ENCODE measurements at places on chromosomes 5 and 9.

GRCh38 chr5:75202935-75203334, 33.7 kb downstream of the ANKRD31 start:
- DNase-seq = no peak

DNA sequence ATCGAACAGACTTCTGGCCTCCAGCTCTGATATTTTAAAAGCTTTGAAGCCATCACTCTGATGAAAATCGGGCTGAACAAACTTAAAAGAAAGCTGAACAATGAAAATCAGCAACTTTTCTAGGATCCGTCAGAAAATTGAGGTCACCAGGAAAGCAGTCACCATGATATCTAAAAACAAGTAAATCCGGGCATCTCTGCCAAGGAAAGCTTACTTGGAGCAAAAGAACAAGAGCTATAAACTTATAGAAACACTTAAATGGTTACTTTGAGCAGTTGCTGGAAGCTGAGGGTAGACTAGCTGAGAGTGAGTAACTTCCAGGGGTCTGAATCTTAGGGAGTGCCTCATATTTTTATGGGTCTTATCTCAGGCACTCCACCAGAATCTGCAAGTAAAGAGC, 1043.0 kb upstream of the CDH18 start:
- no peak for DNase-seq

DNA sequence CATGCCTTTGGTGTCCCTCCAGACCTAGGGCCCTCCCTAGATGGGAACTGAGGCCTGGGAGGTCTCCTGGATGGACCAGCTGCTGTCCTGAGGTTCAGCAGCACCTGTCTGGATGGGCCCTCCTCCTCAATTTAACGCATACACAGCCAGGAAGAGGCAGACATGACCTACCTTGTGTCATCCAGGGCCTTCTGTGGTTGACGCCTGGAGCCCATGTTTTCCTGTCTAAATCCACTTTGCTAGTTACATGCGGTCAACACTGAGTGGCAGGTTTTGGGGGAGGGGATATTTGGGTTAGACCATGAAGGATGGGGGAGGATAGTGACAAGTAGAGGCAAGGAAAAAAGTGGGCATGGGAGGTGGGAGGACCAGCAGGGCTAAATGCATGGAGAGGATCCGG, 3.1 kb upstream of the STC2 start:
- no peak for DNase-seq

GRCh38 chr9:21255538-21256212, 15.9 kb upstream of the IFNA14 start:
- DNase-seq = no peak

- no peak for DNase-seq
Observed at GRCh38 chr5:154278908-154279307, 88.4 kb downstream of the GALNT10 start.

- DNase-seq = no peak
Observed at GRCh38 chr5:6504677-6505415, 56.2 kb downstream of the UBE2QL1 start.

GRCh38 chr9:32968101-32969011, 33.1 kb downstream of the APTX start:
- no peak for DNase-seq

- peak; percentile 45 for DNase-seq
Observed at GRCh38 chr5:90518661-90519060, 10.7 kb downstream of the LYSMD3 start.

GRCh38 chr5:153659039-153659736, 168.7 kb downstream of the GRIA1 start:
- no peak for DNase-seq

GRCh38 chr9:93648181-93648580, 71.8 kb downstream of the PHF2 start:
- no peak for DNase-seq

GRCh38 chr9:27925815-27926214, 352.5 kb upstream of the C9orf72 start:
- no peak for DNase-seq

DNA sequence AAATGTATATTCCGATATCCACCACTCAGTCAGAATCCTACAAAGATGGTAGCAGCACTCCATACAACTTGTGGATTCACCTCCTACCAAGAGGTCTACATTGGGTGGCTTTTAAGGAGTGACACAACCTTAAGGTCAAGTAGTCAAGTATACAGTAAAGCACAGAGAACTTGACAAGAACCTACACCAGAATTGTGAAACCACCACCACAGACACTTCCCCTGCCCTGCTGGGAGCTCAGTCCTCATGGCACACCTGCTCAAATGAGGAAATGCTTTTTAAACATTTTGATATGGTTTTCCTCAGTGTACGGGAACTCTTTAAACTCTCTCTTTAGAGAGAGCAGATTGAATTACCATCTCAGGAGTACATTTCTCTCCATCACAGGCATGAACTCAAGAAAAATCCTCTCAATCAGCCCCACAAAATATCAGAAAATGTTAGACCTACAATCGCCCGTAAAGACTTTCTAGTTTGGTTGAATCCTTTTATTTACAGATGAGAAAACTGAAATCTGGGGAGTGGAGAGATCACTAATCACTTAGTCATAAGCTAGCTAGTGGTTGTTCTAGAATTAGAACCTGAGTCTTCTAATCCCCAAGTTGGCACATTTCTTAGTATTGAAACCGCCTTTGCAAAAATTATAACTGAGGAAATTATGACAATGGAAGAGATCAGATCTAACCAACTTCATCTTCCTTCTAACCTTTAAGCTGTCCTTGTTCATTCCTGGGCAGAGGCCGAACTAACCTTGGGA, 38.5 kb upstream of the NR4A3 start:
- no peak for DNase-seq

DNA sequence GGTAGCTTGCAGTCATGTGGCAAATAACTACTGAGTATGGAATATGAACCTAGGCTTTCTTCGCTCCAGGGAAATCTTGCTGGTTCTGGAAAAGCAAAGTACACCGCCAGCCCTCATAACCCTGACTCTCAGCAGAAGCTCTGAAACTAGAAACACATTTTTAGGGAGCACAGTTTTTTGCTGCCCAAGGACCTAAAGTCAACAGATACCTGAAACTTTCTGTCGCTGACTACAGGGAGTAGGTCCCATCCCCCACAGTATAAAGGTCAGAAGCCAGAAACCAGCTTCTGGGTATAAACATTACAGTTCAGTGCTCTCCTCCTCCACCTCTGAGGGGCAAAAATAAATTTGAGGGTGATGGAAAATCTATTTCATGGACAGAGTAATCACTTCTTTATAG, 3.0 kb downstream of the ATOX1 start:
- no peak for DNase-seq

DNA sequence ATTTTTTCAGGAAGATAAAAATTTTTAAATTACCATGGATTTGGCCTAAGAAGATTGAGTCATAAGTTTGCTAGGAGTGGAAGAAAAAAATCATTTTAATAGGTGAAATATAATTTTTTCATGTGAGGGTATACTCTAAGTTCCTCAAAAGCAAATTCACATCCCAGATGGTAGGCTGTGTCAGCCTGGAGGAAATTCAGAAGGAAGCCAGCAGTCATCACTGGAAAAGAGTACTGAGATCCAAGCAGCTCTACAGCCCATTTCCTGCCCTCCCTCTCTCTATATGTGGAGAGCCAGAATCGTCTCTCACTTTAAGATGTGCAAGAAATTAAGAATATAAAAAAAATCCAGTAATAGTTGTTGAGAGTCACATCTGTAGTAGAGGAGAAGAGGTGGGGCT, 126.5 kb upstream of the CDH18 start:
- DNase-seq = no peak

GRCh38 chr9:123080444-123080843, 47.0 kb downstream of the GPR21 start:
- DNase-seq = no peak

DNA sequence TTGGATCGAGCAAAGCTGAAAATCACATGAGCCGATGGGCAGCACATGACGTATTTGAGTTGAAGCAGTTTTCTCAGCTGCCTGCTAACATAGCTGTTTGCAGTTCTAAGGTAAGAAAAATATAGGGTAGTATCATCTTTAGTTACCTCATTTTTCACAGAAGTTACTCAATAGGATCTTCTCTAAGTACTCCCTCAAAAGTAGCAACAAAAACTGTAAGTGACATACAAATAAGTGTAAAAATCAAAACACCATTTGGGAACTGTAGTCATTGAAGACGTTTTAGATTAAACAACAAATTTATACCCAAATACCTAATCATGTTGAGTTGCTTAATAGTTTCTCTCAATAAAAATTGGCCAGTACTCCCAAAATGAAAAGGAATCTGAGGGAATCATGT, 102.6 kb downstream of the ERCC6L2 start:
- DNase-seq = no peak

GRCh38 chr5:157464519-157465171, 4.6 kb downstream of the NIPAL4 start:
- peak; percentile 95 for DNase-seq

DNA sequence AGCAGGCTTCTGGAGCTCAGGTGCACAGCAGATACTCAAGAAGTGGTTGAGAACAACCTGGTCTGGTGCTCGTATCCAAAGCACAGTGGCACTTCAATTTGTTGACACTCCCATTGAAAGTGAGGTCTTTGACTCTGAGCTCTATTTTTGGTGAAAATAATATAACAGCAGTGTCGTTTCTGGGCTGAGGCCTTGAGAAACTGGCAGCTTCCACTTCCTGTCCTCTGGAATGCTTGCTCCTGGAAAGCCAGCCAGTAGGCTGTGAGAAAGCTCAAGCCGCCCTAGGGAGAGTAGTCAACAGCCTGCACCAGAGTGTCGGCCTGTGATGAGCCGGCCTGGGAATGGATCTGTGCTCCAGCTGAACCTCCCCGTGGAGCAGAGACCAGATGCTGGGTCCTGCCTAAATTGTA, 6.8 kb upstream of the SUSD3 start:
- DNase-seq = no peak

DNA sequence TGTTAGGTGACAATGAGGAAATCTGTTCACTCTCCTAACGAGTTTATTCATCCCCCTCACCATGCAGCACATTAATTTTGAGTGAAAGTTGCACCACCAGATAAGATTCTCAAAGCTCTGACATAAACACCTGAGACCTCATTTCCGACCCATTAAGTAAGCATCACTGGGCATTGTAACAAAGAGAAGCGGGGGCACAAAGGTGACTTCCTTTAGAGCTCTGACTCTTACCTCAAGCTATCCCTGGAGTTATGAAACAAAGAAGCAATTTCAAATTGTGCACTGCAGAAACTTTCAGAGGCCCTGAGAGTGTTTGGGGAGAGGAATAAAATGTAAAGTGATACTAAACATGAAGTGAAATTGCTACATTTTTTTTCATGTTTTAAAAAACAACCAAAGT, 29.5 kb downstream of the C5orf15 start:
- DNase-seq = no peak

GRCh38 chr5:4023091-4023752, 427.6 kb downstream of the IRX1 start:
- no peak for DNase-seq

- DNase-seq = no peak
Observed at GRCh38 chr5:13581914-13582313, 362.6 kb downstream of the DNAH5 start.

DNA sequence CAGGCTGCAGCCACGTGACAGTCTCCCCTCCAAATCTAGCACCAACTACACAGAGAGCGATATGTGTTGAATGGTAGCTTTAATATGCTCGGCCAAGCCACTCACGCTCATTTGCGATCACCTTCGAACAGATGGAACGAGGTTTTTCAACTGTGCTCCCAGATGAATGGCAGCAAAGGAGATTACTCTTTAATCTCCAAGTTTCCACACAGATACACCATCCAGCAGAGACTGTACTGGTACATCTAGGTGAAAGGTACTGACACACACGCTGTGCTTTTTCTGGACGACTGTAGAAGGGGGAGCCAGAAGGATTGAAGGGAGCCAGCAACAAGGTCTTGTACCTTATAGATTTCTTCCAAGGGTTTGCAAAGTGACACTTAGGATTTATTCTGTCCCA, 263.9 kb downstream of the NR3C1 start:
- DNase-seq = no peak

- no peak for DNase-seq
Observed at GRCh38 chr9:82466616-82467260, 478.2 kb downstream of the SPATA31D1 start.

- no peak for DNase-seq
Observed at GRCh38 chr5:142678529-142678928, 7.4 kb downstream of the FGF1 start.

DNA sequence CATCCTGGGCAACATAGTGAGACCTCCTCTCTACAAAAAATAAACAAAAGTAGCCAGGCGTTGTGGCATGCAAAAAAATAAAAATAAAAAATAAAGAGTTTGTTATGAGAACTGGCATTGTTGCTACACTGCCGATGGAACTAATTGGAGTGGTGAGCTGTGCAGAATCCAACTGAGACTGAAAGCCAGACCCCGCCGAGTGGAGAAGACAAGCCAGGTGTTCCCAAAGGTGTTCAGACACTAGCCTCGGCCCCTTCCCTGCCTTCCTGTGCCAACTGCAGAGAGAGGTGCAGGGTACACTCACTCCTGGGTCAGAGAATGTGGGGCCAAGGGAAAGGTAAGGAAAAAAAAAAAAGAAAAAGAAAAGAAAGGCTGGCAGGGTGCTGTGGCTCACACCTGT, 37.7 kb upstream of the WDR38 start:
- DNase-seq = no peak

DNA sequence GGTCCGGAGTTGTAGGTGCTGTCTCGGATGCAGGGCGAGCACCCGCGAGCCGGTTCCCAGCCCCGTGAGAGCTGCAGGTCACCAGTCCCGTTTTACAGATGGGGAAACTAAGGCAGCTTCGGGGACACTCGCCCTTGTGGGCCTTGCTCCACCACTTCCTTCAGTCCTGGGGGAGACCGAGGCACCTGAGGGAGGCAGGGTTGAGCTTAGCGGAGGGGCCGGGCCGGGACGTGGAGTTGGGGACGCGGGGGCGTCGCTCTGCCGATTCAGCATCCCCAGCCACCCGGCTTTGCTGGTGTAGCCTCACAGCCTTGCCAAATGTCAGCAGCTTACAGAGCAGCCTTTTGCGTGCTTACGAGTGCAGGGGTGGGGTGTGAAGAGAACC, 530 bp downstream of the BBLN start:
- no peak for DNase-seq

DNA sequence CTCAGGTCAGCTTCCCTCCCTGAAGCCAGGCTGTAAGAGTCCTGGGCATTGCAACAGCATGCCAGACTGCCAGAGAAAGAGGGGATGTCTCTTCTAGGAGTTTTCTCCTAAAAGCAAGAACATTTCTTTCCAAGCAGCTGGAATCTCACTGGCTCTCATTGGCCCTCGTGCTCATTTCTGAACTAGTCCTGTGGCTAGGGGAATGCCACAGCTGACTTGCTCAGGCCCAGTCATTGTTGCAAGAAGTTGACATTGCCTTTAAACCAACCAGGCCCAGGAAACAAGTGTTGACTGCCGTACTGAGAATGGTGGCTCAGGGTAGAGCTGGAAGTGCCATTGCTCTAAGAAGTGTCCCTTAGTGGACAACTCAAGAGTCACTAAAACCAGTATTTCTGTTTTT, 15.0 kb upstream of the CEP120 start:
- DNase-seq = no peak

DNA sequence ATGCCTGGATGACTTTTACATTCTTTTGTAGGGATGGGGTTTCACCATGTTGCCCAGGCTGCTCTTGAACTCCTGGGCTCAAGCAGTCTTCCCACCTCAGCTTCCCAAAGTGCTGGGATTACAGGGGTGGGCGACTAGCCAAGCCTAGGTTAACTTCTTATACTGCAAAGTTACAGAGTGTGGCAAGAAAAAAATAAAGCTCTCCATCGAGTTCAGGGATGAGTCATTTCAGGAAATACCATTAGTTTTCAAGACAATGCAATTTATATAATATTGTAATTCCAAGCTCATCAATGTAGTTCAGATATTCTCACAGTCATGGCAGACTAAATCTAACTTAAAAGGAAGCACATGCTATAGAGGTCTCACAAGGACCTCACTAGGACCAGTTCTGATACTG, 11.5 kb upstream of the ABO start:
- no peak for DNase-seq

Measured in epithelial cell of prostate (primary cell).